ENCODE measurements at places on chromosomes 11 and 22.

DNA sequence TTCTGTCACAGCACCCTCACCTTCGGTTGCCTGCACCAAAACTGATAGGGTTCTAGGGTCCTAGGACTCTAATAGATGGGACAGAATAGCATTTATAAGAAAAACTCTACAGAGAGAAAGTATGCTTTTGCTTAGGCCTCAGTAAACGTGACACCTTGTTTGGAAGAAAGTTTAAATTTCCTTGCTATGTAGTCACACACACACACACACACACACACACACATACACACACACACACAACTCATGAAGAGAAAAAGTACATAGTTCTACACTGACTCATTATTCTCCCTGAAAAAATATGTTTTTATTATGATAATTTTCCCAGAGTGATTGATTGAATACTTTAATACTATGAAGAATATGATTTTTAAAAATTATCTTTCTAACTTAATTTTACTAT, 220.8 kb upstream of the SNX19 start:
- DNase-seq: no peak

- peak; percentile 56 for DNase-seq
Observed at GRCh38 chr11:111417011-111417765, 38.1 kb upstream of the POU2AF1 start.

GRCh38 chr11:57764021-57764420, 2.4 kb downstream of the CTNND1 start:
- DNase-seq: no peak

DNA sequence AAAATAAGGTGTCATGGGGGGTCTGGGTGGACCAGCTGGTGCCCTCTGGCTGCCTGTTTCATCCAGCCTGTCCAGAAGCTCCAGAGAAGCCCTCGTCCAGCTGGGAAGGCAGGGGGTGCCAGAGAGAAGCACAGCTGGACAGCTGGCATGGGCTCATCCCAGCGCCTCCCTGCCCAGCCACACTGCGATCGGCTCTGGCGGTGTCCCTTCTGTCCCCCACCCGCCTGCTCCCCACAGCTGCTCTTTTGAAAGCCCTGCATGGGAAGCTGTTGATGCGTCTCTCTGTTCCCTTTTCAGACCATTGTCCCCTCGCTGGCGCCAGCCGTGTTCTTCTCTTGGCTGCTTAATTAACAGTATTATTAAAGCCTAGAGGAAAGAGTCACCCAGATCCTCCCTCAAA, 86.5 kb downstream of the MN1 start:
- no peak for DNase-seq

GRCh38 chr11:108886660-108887009, 221.8 kb downstream of the DDX10 start:
- no peak for DNase-seq

- DNase-seq: no peak
Observed at GRCh38 chr11:8871962-8872361, 39.0 kb upstream of the AKIP1 start.

DNA sequence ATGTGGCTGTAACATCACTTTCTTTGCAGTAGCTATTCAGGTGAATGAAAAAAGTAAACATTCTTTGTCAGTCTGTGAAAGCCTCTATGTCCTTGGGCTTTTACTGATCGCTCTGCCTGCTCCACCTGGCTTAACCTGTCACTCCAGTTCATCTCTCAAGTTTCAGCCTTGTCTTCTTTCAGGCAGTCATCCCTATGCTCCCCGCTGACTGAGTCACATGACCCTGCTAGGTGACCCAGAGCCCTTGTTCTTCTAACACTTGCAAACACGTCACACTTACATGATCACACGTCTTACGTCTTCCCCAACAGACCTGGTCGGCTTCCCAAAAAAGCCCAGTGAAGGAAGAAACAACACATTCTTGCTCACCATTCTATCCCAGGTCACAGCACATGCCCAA, 499.3 kb upstream of the TENM4 start:
- DNase-seq: peak; percentile 89

- no peak for DNase-seq
Observed at GRCh38 chr22:48675141-48675829, 1152.4 kb downstream of the BRD1 start.

- DNase-seq: no peak
Observed at GRCh38 chr11:120074076-120074475, 63.8 kb downstream of the TRIM29 start.

GRCh38 chr11:46373787-46374740, 7.4 kb upstream of the MDK start:
- no peak for DNase-seq

GRCh38 chr11:31720225-31720624, 90.9 kb downstream of the PAX6 start:
- no peak for DNase-seq

- no peak for DNase-seq
Observed at GRCh38 chr11:35307221-35307621, 112.1 kb downstream of the SLC1A2 start.

- no peak for DNase-seq
Observed at GRCh38 chr11:20672575-20672974, 3.2 kb downstream of the NELL1 start.

DNA sequence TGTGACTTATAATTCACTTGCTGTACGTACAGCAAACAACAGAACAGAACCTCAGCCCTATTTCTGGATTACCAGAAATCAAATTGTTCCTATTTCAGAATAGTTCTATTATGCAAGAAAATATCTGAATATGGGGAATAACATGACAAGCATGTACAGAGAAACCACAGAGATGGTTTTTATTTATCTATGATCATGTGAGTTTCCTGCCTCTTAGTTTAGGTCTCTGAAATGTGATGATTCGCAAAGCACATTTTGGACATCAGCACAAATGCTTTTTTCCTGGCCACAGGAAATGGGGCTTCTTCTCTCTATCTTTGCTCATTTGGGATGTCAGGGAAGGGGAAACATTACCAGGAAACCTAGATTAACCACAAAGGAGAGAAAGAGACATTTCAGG, 266.7 kb upstream of the CTSC start:
- no peak for DNase-seq

DNA sequence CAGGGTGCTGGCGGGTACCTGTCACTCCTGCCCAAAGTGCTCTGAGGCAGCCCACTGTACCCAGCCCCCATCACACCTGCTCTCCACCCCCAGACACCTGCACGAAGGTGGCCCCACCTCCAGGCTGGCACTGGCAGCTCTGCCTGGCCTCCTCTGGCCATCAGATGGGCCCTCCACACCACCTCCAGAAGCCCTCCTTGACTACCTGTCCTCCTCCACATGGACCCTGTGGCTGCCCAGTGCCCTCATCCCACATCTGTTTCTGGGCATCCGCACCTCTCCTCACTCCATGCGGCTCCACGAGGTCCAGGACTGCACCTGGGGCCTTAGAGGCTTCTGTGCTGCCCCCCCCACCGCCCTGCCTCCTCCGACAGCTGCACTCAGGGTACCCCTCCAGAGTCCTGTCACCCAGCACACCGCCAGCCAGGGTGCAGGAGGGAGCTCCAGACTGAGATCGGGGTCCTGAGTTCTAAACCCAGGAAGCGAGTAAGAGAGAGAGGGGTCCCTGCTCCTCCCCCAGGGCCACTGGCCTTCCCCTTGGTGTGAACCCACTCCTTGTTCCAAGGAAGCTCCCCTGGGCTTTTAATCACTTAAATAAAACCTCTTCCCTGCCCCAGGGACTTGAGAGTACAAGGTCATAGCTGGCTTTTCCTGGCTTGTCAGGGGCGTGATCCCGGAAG, 1.7 kb downstream of the CTSD start:
- no peak for DNase-seq

- DNase-seq: no peak
Observed at GRCh38 chr11:125279676-125280418, 115.3 kb downstream of the PKNOX2 start.

GRCh38 chr22:32887324-32887980, 85.9 kb downstream of the TIMP3 start:
- DNase-seq: no peak

GRCh38 chr11:69084371-69084770, 35.6 kb downstream of the TPCN2 start:
- DNase-seq: no peak

- DNase-seq: no peak
Observed at GRCh38 chr22:36744791-36745190, 31.1 kb downstream of the IFT27 start.

GRCh38 chr22:25137577-25138525, 61.8 kb upstream of the CRYBB3 start:
- no peak for DNase-seq

DNA sequence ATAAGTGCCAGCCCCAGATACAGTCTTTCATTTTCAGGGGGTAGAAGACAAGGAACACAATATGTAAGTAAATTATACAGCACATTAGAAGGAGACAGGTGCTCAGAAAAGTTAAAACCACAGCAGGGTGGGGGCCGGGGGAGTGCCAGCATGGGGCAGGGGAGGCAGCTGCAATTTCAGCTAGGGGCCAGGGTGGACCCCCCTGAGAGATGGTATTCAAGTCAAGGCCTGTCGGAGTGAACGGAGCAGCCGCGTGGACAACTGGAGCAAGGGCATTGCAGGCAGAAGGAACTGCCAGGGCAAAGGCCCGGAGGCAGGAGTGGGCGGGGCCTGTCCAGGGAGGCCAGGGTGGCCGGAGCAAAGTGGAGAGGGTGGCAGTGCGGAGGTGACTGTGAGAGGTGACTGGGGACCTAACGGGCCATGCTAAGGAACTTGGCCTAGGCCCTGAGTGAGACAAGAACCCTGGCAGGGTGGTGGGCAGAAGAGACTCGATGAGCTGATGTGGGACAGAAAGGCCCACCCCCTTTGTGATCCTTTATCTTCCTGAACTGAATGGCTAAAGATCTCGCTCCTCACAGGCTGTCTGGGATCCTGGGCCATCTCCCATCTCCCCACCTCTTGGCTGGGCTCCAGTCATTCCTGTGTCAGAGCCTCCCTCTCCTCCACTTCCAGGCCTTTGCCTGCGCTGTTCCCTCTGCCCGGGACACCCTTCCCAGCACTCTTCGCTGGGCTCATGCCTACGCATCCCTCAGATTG, 22.4 kb upstream of the FLRT1 start:
- DNase-seq: no peak

DNA sequence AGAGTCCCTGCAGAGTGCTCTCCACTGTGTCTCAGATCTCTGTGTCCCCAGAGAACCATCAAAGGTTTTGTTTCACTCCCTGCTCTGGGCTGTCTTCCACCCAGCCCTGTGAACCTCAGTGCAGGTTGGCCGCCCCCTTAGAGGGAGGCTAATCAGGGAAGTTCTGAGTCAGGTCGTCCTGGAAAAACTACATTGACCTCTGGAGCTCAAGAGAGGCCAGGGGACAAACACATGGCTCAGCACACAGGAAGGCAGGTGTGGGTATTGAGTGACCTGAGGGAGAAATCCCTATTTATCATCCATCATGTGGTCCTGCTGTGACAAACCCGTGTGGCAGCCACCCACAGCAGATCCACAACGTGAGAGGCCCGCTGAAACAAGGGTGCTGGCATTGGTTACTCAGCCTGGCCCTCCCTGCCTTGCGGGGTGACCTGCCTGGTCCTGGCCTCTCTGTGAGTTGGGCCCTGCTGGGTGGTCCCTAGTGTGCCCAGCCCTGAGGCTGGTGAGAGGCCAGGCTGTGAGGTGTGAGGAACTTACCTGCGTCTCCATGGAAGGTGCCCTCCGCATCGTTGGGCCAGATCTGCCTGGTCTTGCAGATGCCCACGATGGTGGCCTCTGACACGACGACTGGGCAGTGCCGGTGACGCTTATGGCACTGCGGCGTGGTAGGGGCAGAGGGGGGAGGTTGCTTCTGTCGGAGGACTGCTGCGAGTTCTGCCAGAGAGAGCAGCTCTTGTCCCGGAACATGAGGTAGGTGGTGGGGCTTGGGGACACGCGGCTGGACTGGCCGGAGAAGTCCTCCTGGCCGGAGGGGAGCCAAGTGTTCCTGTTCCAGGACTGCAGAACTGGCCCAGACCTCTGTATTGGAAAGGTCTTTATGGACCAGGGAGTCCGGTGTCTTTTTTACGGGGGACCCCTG, 669 bp upstream of the BCR start:
- DNase-seq: peak; percentile 25

- no peak for DNase-seq
Observed at GRCh38 chr11:119404872-119405271, 18.1 kb downstream of the THY1 start.

DNA sequence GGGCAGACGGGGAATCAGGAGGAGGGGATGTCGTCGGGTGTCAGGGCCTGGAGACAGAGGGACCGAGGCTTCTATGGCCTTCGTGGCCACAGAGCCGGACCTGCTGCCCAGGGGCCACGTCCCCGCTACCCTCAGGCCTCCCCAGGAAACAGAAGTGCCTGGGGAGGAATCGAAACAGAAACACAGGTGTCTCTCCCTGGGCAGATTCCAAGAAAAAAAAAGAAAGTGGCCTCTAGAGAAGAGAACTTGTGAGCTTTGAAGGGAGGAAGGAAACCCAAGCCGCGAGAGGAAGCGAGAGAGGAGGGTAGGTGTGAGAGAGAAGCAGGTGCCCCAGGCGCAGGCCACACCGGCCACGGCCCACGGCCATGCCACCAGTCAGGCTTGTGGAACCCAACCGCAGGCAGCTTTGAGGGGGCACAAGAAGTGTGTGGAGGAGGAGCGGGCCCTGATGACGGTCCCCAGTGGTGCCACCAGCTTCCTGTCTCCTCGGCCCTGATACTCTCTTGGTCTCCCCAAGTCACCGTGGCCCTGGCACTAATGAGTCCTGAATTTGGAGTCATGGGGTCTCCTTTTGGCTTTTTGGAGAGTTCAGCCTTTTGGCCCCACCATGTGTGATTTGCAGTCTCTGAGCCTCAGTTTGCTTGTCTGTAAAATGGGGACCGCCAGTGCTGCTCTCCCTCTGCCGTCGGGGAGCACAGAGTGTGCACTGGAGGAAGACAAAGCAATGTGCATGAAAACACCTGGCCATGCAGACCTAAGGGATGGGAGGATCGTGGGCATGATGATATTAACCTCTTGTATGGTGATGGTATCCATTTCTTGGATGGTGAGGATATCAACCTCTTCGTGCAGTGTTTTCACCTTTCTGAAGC, 25.2 kb downstream of the LIF start:
- DNase-seq: no peak

- DNase-seq: no peak
Observed at GRCh38 chr11:45232341-45233080, 53.6 kb downstream of the SYT13 start.

DNA sequence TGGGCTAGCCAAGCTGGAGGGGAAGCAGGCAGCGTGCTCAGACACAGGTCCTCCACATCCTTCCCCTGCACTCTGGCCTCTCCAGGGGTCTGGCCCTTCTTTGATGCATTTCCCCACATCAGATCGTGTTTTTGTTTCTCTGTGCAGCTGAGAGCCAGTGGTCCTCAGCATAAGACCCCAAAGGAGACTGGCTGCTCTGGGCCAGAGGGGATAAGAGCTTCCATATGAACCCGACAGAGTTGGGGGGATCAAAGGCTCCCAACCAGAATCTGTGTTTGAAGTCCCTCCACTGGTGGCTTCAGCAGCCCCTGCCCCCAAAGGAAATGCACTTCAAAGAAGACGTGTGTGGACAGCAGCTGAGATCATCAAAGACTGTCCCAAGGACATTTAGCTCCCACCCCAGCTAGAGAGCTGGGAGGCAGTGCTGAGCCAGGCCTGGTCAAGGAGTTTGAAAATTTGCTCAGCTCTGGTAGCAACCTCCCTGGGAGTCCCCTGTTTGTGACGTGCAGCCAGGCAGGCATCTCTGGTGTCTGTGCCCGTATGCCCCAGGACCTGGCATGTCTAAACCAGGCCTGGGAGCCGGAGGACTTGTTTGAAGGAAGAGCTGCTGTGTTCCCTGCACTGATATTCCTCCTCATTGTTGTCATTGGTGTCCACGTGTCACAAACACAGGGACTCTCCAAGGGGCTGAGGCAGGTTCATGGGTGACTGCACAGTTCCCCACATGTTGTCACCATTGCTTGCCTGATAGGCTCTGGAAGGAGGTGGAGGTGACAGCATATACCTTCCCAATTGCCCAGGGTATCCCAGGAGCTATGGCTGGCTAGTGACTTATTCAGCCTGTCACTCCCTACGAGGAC, 99.0 kb downstream of the AMOTL1 start:
- no peak for DNase-seq

Measured in NCI-H526 (cell line).